ENCODE measurements at places on chromosomes 5 and 9. TPM values are rescaled to one million over a fixed set of nuclear protein-coding genes. Genes with fewer than 3 reads are reported as not detected.
A peak's percentile ranks its signal among the peaks of the same experiment; 100 is the strongest.

DNA sequence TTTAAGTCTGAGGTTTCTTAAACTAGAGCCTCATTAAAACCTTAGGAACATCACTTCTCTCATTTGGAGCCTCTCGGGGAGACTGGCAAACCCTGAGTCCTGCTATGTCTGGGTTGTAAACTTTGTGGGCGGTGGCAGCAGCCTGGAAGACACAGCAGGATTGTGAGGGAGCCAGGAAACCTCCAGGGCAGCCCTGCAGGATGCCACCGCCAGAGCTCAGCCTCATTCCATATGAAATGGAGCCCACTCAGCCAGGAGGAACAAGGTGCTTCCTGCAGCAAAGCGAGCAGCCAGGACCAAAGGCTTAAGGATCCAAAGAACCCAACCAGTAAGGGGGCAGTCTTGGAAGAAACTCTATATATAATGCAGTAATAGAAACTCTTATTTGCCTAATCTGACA, 37.9 kb upstream of the IDNK start:
- H3K4me1 ChIP-seq, result peaks cover 5% of the 10 kb centered on the region
- H3K36me3 ChIP-seq, result no peaks in the 10 kb centered on the region
- no peaks in the 10 kb centered on the region for H3K27me3 ChIP-seq
- H3K27ac ChIP-seq, result no peak overlapping the region
- no peak overlapping the region for H3K4me3 ChIP-seq

DNA sequence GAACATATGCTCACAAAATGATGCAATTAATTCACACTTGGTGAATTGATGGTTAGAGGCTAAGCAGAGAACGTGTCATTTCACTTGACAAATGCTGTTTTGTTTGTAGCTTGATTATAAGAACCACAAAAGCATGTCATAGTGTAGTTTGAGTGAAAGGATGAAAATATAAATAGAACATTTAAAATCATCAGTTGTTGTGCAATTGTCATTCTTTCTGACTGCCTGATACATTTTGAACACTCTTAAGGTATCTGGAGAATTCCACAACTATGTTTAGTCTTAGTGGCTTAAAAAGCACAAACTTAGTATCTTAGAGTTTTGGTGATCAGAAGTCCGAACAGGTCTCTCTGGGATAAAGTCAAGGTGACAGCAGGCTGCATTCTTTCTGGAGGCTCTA, 129.4 kb downstream of the BASP1 start:
- no peak overlapping the region for H3K4me3 ChIP-seq
- H3K36me3 ChIP-seq, result no peaks in the 10 kb centered on the region
- H3K27ac ChIP-seq, result no peak overlapping the region
- DNase-seq, result no peak

DNA sequence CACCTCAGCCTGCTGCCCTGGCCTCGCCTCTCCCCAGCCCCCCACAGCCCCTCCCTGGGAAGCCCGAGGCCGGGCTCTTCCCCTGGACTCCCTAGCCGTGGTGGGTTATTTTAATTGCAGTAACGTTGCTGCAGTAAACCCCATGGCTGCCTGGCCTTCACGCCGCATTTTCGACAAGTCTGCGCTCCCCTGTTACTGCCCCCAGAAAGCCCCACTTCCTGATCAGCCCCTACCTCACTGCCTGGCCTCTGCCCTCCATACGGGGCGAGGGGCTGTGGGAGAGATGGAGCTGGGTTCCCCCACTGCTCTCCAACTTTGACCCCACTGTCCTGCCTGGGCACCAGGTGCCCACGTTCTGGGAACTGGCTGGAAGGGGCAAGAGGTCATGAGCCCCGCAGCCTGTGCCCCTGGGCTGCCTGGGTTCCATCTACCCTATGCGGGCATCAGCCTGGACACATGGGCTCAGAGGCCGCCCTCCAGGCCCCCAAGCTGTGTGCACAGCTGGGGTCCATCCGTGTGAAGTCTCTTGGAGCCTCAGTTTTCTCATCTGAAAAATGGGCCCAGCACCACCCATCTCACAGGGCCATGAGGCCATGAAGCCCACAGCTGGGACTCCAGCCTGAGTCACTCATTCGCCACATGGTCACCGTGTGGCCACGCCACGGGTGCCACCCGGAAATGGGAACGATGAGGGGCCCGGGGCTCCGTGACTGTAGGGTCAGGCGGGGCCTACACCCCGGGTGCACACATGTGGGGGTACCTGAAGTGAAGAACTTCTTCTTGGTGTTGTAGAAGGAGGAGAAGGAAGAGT, 11.5 kb downstream of the EGFL7 start:
- peaks cover 3% of the 10 kb centered on the region for H3K4me1 ChIP-seq
- peaks cover 8% of the 10 kb centered on the region for H3K36me3 ChIP-seq
- no peak overlapping the region for H3K27ac ChIP-seq
- H3K4me3 ChIP-seq, result no peak overlapping the region

GRCh38 chr9:33166231-33167083, 679 bp downstream of the B4GALT1 start:
- no peaks in the 10 kb centered on the region for H3K27me3 ChIP-seq
- H3K4me1 ChIP-seq, result peaks cover 45% of the 10 kb centered on the region
- H3K27ac ChIP-seq, result peak overlapping the region; percentile 99
- no peaks in the 10 kb centered on the region for H3K36me3 ChIP-seq
- peak overlapping the region; percentile 85 for H3K4me3 ChIP-seq
- DNase-seq, result peak; percentile 66

DNA sequence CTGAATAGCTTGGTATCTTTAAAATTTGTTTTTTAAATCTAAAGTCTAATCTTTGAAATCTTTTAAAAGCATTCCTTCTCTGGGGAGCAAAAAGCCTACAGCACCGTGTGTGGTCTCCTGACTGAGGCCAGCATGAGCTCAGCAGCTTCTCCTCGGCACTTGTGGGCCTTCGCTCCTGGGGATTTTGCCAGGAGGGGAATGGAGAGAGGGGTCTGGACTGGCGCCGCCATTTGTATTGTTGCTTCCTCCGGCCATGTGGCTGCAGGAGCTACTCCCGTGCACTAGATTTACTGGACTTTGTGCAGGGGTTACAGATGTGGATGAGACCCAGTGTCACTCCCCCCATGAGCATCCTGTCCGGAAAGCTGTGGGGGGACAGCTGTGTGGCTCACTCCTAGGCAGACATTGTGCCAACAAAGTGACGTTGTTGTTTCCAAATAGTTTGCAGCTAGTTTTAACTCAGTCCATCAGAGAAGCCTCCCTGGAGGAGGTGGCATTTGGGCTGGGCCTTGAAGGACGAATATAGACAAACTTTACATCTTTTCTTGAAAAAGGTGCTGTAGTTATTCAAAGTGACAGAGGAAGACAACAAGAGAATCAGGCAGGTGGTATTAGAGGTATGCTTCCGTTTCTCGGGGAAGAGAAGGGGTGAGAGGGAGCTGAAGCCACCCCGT, 6.6 kb downstream of the OLFM1 start:
- no peak overlapping the region for H3K4me3 ChIP-seq
- H3K27me3 ChIP-seq, result peaks cover 7% of the 10 kb centered on the region
- H3K36me3 ChIP-seq, result no peaks in the 10 kb centered on the region
- DNase-seq, result no peak
- no peak overlapping the region for H3K27ac ChIP-seq
- no peaks in the 10 kb centered on the region for H3K4me1 ChIP-seq

DNA sequence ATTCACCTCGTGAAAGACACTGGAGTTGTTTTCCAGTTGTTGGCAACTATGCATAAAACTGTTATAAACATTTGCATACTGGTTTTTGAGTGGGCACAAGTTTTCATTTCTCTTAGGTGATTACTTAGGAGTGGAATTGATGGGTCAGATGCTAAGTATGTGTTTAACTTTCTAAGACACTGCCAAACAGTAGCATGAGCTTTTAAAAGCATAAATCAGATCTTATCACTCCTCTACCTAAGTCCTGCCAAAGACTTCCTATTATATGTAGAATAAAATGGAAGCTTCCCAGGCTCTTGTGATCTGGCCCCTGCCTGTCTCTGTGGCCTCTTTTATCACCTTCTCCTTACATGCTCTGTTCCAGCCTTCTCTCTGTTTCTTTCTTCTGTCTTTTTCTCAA, 72.6 kb downstream of the SH3RF2 start:
- H3K4me3 ChIP-seq, result no peak overlapping the region
- no peak overlapping the region for H3K27ac ChIP-seq
- DNase-seq, result no peak
- H3K27me3 ChIP-seq, result no peaks in the 10 kb centered on the region
- no peaks in the 10 kb centered on the region for H3K36me3 ChIP-seq

GRCh38 chr9:115411516-115411915, 293.6 kb upstream of the TNC start:
- H3K36me3 ChIP-seq, result no peaks in the 10 kb centered on the region
- H3K27ac ChIP-seq, result no peak overlapping the region
- no peaks in the 10 kb centered on the region for H3K4me1 ChIP-seq

GRCh38 chr5:43619380-43619779, 16.4 kb downstream of the NNT start:
- no peaks in the 10 kb centered on the region for H3K4me1 ChIP-seq
- no peak overlapping the region for H3K4me3 ChIP-seq
- no peak overlapping the region for H3K27ac ChIP-seq
- H3K36me3 ChIP-seq, result peaks cover 7% of the 10 kb centered on the region
- no peaks in the 10 kb centered on the region for H3K27me3 ChIP-seq

DNA sequence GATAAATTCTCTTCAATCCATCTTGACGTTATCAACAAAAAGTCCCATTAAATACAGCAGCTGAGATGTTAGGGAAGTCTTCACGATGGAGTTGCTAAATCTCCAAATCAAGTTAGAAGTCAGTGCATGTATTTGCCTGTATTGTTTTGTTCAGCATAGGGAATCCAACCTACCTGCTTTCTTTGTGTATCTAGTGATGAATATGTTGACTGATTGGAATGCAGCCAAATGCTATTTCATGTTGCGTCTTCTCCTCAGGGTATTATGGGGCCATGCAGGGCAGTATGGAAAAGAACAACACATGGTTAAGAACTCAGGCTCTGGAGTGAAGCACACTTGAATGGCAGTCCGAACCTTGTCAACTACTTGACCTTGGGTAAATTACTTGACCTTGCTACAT, 529.5 kb upstream of the ZNF462 start:
- no peak overlapping the region for H3K27ac ChIP-seq
- no peaks in the 10 kb centered on the region for H3K36me3 ChIP-seq
- H3K4me1 ChIP-seq, result no peaks in the 10 kb centered on the region
- H3K4me3 ChIP-seq, result no peak overlapping the region

GRCh38 chr5:159273923-159274322, 10.8 kb downstream of the UBLCP1 start:
- no peak overlapping the region for H3K4me3 ChIP-seq
- H3K36me3 ChIP-seq, result peaks cover 33% of the 10 kb centered on the region
- H3K27me3 ChIP-seq, result no peaks in the 10 kb centered on the region
- DNase-seq, result no peak
- no peaks in the 10 kb centered on the region for H3K4me1 ChIP-seq

DNA sequence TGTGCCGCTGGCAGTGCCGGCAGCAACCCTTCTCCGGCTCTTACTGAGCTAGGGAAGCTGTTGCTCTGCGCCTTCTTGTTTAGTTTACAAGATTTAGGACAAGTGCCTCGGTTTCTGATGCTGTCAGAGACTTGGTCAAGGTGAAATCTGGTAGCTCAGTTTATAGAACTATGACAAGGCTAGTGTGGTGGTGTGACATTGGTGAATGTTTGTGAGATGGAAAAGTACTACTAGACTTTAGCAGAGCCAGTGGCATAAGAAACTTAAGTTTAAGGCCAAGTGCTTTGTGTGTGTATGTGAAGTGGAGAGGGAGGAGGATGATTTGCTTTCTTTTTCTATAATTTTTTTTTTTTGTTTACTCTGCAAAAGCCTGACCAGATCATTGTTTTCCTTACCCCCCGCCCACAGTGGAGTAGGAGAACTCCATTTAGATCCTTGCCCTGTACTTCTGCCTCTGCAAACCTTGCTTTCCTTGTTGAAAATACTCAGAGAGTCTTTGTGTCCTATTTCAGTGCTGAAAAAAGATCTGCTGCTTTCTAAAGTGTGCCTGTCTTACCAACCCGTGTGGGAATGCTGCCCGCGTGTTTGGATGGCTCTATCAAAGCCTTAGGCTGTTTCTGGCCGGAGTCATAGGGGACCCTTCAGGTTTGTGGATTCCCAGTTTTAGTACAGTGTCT, 75.9 kb downstream of the TRIO start:
- peaks cover 33% of the 10 kb centered on the region for H3K4me1 ChIP-seq
- H3K36me3 ChIP-seq, result no peaks in the 10 kb centered on the region
- H3K27me3 ChIP-seq, result no peaks in the 10 kb centered on the region
- peak overlapping the region; percentile 77 for H3K27ac ChIP-seq
- H3K4me3 ChIP-seq, result no peak overlapping the region
- peak; percentile 36 for DNase-seq

DNA sequence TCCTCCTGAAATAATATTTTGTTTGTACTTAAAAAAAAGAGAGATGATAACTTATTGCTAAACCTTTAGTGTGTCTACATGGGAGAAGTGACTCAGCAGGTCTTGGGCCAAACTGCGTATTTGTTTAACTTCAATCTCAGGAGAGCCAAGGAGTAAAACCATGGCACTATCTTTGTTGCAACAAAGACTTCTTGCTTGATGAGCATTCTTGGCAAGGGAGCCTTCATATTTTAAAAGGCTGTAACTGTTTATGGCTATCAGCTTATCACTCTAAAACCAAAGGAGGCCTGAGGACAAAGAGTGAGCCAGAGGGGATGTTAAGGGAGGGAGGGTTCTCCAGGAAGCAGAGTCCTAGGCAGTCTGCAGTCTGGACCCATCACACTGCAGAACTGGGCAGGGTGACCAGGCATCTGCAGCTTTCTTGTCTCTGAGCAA, 216.2 kb upstream of the S1PR3 start:
- no peaks in the 10 kb centered on the region for H3K27me3 ChIP-seq
- H3K4me3 ChIP-seq, result no peak overlapping the region
- DNase-seq, result peak; percentile 58

DNA sequence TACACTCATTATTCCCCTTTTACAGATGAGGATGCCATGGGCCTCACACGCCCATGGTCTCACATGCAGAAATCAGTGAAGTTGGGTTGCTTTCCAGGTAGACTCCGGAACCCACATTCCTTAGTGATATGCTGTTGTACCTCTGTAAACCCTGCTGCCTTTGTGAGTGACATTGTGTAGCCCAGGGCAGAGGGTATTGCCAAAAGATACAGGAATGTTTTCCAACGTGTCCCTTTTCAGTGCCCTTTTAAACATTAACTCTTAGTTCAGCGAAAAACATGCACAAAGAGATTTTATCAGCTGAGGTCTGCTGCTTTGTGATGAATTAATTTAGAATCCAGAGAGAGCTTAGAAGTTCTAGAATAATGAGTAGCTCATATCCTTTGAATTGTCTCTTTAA, 38.3 kb upstream of the TRMT10B start:
- no peaks in the 10 kb centered on the region for H3K27me3 ChIP-seq
- no peak for DNase-seq
- no peak overlapping the region for H3K27ac ChIP-seq
- H3K4me3 ChIP-seq, result no peak overlapping the region
- H3K36me3 ChIP-seq, result no peaks in the 10 kb centered on the region

GRCh38 chr9:89984214-89984613, 379.4 kb downstream of the GADD45G start:
- H3K36me3 ChIP-seq, result no peaks in the 10 kb centered on the region
- no peak overlapping the region for H3K4me3 ChIP-seq
- no peaks in the 10 kb centered on the region for H3K4me1 ChIP-seq
- H3K27ac ChIP-seq, result no peak overlapping the region
- DNase-seq, result no peak

- H3K4me3 ChIP-seq, result no peak overlapping the region
- no peak overlapping the region for H3K27ac ChIP-seq
- no peaks in the 10 kb centered on the region for H3K27me3 ChIP-seq
Measured at GRCh38 chr9:2700909-2701550, 16.3 kb upstream of the KCNV2 start.

NOXA1 gene
- polyA plus RNA-seq, result 50.7 TPM

FOXD4L6 gene
- polyA plus RNA-seq, result not detected

CDH6 gene
- 0.74 TPM for polyA plus RNA-seq

CNTNAP3B gene
- polyA plus RNA-seq, result 5.1 TPM

TMEM215 gene
- not detected for polyA plus RNA-seq

APBA1 gene
- polyA plus RNA-seq, result 2.2 TPM

SLC2A6 gene
- 5.0 TPM for polyA plus RNA-seq

NUTM2F gene
- polyA plus RNA-seq, result not detected

WNT8A gene
- not detected for polyA plus RNA-seq

UGCG gene
- polyA plus RNA-seq, result 48.7 TPM

MARVELD2 gene
- 0.16 TPM for polyA plus RNA-seq

DOLK gene
- polyA plus RNA-seq, result 25.3 TPM

SOHLH1 gene
- not detected for polyA plus RNA-seq

ENTREP1 gene
- 13.3 TPM for polyA plus RNA-seq

All from adrenal gland (tissue), 19 donors.